T-helper 17 cell (primary cell): ENCODE measurements at places on chromosomes 5 and 9. TPM values are rescaled to one million over a fixed set of nuclear protein-coding genes. Genes with fewer than 3 reads are reported as not detected.

The MXD3 gene
- 11.8 TPM for total RNA-seq

The MELK gene
- 0.73 TPM for total RNA-seq

The ZFP37 gene
- total RNA-seq, result 1.5 TPM

The PIP5KL1 gene
- total RNA-seq, result 2.3 TPM

- DNase-seq, result no peak
Measured at GRCh38 chr9:1979741-1980367, 35.3 kb upstream of the SMARCA2 start.

DNA sequence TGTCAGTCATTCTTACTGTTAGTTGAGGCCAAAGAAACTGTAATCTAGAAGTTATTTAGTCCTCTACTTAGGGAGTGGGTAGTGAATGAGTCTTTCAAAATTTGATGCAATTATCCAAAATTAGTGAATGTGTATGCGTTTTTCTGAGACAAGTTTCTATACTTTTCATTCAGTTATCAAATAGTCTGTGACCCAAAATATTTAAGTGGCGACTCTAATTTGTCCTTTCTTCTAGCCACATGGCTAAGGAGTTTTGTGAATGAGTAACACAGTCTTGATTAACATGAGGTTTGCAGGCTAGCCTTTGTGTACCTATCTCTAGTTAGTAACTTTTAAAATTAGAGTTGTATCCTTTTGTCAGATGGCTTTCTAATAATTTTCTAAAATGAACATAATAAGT is 45.6 kb downstream of the COMMD10 start:
- DNase-seq, result no peak

GRCh38 chr5:89572696-89573095 is 689.7 kb upstream of the MEF2C start:
- DNase-seq, result no peak

- no peak for DNase-seq
Measured at GRCh38 chr5:58317009-58317408, 142.9 kb downstream of the PLK2 start.

DNA sequence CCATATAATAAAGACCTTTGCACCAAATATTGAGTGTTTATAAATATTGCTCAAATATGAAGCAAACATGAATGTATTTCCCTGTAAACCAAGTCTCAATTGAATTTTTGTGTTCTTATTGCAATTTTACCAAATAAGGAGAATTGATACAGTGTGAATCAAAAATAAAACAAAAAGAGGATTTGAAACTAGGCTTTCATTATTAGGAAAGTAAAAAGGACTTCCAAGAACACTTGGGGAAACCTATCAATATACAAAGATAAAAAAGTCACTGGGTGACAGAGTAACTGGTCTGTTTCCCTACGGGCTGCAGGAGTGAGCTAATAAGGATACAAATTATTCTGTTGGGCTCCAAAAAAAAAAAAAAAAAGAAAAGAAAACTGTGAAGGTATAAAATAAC is 44.8 kb upstream of the SNX2 start:
- DNase-seq, result no peak

DNA sequence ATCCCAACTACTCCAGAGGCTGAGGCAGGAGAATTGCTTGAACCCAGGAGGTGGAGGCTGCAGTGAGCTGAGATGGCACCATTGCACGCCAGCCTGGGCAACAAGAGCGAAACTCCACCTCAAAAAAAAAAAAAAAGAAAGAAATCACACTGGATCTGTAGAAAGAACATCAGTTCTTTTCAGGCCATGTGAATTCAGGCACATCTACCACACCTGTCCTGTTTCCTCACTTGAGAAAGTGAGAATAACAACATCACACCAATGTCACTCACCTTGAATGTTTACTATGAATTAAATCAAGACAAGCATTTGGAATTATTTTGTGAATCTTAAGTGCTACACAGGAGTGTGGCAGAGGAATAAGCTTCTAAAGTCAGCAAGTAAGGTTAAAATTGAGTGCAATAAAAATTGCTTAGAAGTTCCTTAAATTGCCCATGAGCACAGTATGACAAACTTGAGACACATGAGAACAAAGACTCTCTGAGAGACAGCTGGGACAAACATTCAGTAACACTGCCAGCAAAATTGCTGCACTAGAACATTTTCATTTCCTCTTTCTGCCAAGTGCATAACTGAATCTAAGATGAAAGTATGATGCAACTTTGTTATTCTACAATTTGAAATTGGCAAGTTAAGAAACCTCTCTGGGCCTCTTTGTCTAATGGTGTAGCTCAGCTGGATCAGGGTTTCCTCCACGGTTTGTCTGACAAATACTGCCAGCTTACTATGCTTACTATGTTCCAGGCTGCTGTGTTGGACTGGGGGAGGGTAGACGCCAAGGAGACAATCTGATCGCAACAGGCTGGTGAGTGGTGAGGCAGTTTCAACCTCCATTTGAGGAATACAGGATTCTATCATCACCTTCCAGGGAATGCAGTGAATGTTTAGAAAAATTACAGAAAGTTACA is 1.9 kb upstream of the RIC1 start:
- DNase-seq, result no peak

DNA sequence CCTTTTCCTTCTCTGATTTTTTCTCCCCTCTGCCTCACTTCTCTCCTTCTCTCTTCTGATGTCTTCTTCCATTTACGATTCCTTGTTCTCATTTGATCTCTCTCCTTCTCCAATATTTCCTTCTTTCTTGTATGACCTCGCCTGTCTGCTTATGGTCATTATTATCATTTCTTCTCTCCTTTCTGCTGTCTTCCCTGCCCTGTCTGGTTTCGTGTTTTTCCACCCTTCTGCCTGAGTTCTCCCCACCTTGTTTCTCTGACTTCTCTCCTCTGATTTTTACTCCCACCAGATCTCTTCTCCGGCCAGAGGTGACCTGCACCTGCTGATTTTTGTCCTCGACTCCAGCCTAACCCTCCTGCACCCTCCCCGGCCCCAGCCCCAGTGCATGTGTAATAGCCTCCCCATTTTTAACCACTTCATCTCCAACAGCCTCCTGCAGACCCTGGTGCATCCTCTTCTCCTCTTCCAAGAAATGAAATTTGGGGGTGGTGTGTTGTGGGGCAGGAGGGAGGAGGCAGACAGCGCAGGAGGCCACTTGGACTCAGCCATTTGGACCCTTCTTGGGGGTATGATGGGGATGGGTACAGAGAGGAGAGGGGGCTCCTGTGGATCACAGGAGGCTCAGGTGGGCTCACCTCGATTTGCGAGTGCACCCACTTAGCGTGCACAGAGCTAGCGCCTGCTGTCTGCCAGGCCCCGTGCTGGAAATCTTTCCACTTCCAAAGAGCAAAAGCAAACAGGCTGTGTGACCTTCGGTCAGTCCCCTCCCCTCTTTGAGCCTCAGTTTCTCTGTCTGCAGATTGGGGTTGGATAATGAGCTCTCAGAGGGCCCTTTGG is 32.5 kb downstream of the GSN start:
- no peak for DNase-seq

DNA sequence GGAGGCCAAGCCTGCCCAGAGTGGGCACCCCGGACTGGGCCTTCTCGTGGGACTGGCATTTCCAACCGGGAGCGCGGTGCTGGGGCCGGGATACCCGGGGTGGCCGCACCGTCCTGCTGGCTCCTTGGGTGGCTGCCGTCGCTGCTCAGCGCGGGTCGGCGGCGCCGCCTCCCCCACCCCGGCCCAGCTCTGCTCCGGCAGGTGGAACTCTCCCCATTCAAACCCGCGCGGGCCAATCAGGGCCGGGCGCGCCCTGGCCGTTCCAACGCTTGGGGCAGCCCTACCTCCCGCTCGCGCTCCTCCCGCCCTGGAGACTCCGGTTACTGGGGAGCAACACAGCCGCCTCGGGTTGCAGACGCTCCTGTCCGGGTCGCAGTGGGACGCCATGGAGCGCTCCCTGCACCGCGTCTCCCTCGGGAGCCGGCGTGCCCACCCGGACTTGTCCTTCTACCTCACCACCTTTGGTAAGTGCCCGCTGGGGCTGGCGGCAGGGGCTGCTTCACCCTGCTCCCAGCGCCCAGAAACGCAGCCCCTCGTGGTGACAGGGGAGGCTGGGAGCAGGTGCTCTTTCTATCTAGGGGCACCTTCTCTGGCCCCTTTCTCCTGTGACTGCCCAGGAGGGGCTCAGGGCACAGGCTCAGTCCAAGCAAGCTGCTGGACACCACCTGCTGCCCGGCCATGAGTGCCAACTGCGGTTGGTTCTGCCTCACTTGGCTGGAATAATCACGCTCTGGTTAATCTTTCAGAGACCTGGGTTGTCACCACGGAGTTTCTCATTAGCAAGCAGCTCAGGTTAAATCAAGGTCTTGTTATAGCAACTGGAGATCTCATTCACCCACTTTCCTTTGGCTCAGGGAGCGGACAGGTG is at the start of gene RGS3:
TSS of gene RGS3 (plus strand) at position 310 of the 868 bp plus-strand sequence. CDS start at position 386, 76 bp downstream.
- DNase-seq, result no peak

DNA sequence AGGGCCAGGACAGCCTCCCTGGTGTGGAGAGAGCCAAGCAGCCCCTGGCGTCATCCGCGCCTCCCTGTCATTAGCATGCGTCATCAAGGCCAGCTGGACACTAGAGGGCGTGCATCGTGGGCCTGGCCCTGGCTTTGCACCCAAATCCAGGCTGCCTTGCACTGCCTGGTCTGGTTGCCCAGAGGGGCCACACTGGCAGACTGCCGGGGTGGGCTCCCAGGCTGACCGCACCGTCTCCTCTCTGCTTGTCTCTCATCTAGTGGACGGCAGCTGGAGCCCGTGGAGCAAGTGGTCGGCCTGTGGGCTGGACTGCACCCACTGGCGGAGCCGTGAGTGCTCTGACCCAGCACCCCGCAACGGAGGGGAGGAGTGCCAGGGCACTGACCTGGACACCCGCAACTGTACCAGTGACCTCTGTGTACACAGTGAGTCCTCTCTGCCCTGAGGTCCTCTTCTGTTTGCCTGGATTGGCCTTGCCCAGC is 29.0 kb downstream of the HK3 start:
- DNase-seq, result no peak

GRCh38 chr9:93950619-93951601 is 4.2 kb downstream of the BARX1 start:
- no peak for DNase-seq

DNA sequence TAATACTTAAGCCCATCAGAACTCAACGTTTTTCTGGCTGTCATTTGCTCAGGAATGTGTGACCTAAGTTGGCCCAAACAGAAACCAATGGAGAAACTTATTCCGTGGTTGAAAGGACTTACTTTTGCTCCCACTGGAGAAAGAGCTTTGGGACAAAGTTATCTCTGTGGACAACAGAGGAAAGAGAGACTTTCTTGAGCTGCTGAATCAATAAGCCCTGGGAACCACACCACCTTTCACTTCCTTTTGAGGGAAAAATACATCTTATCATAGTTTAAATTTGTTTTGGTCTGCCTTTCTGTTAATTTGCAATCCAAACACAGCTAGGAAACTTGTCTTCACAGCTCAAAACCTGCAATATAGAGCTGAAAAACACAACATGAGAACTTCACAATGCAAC is 62.8 kb upstream of the VCAN start:
- no peak for DNase-seq

- peak; percentile 75 for DNase-seq
Measured at GRCh38 chr5:82356808-82357671, 78.9 kb upstream of the RPS23 start.

- DNase-seq, result no peak
Measured at GRCh38 chr5:176360894-176361436, 599 bp downstream of the KIAA1191 start.

DNA sequence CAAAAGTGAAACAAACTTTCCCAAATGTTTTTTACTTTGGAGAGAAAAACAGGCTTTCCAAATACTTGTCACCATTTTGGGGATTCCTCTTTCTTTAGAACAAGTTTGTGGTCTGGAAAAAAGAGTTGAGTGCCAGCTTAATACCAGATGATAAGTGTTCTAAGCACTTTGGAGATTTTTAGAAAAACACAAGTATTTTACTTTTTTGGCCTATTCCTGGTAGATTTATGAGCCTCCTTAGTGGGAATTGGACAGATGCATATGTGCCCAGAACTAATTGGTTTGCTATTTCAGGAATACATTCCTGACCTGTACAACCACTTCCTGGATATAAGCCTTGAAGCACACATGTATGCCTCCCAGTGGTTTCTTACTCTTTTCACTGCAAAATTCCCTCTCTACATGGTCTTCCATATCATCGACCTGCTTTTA is 40.5 kb downstream of the GPR21 start:
- no peak for DNase-seq

- DNase-seq, result no peak
Measured at GRCh38 chr9:111836311-111836710, 41.6 kb upstream of the SHOC1 start.

DNA sequence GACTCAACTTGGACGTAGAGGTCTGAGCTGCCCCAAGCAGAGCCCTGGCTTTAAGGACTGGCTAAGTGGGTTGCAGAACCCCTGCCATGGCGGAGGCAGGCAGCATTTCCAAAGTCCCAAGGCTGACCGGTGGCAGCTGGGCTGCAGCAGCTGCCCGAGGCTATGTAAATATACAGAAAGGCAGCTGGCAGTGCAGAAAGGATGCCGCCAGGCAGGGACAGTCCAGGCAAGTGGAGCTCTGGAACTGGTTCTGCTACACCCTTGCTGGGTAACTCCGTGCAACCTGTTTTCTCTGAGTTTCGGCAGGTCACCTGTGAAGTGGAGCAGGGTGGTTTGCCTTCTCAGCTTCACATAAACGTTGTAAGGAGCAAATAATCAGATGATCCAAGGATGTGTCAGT is 46.0 kb downstream of the SHB start:
- no peak for DNase-seq

GRCh38 chr5:143297756-143298155 is 105.7 kb downstream of the NR3C1 start:
- DNase-seq, result no peak
